ENCODE measurements at places on chromosomes 6 and 20.
A peak's percentile ranks its signal among the peaks of the same experiment; 100 is the strongest.

GRCh38 chr20:8209061-8209460 is 77.0 kb downstream of the PLCB1 start:
- DNase-seq = no peak

- no peak for DNase-seq
Observed at GRCh38 chr6:133899556-133899955, 10.6 kb downstream of the TCF21 start.

DNA sequence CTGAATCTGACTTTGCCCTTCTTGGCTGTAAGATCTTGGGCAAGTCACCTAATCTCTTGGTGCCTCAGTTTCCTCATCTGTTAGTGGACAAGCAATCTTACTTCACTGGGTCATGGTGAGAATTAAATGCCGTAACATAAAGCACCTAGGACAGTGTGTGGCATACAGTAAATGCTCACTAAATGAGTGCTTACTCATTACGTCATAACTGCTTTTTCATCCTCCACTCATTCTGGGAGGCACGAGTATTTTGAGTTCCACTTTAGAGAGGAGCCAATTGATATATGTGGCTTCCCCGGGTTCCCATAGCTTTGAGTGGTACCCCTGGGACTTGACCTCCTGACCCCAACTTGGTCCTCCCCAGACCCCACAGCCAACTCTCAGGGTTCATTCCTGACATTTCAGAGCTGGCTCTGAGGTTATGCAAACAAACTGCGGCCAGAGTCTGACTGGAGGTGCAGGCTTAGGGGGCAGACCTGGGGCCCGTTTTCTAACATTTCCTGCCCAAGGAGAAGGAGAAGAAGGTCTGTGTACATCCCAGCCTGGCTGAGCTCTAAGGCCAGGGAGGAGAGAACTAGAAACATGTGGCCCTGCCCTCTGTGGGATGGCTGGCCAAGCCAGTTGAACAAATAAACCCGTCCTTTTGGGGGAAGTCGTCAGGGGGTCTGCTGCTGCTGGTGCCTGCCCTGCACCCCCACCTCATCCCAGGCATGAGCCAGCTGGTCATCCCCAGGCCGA is 5.8 kb downstream of the ANGPT4 start:
- DNase-seq = no peak

DNA sequence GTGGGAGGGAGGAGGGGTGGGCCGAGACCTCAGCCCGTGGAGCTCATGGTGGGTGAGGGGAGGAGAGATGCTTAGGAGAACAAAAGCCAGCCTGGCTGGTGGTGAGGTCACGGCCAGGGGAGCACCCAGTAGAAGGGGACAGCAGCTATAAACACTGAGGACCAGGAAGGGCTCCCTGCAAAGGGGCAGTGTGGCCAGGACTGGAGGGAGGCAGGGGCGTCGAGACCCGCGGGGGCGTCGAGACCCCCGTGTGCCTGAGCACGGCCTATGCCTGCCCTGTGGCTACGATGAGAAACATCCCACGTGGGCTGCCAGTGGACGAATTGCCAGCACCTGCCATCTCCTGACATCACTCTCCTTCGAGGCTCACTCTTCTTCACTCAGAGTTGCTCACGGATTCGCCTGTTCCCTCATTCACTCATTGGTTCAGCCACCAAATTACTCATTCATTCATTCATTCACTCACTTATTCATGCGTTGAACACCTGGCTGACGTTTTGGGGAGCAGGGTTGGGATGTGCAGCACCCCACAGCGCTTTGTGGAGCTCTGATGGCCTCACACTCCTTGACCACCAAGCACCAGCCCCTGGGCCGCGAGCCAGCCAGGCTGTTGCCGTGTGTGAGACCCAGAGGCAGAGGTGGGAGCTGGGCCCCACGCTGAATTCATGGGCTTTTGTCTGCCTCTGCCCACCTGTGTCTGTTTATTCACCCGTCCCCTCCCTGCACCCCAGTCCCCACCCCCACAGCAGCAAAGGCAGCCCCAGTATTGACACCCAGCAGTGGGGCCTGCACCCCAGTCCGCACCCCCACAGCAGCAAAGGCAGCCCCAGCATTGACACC is 61.2 kb upstream of the BHLHE23 start:
- DNase-seq = no peak

DNA sequence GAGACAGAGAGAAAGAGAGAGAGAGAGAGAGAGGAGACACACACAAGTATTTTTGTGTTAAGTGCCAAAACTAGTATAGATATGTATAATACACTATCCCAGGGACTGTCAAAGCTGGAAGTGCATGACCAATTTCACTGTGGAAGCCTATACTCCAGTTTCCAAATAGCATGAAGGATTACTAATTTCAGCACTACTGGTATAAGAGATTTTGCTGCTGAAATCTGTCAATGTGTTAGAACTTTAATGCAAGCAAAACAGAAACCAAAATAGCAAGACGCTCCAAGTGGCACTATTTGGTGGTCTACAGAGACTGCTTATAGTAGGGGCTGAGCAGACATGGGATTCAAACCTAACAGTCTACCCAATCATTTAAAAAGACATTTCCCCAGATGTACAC is 284.8 kb downstream of the BTBD9 start:
- no peak for DNase-seq

DNA sequence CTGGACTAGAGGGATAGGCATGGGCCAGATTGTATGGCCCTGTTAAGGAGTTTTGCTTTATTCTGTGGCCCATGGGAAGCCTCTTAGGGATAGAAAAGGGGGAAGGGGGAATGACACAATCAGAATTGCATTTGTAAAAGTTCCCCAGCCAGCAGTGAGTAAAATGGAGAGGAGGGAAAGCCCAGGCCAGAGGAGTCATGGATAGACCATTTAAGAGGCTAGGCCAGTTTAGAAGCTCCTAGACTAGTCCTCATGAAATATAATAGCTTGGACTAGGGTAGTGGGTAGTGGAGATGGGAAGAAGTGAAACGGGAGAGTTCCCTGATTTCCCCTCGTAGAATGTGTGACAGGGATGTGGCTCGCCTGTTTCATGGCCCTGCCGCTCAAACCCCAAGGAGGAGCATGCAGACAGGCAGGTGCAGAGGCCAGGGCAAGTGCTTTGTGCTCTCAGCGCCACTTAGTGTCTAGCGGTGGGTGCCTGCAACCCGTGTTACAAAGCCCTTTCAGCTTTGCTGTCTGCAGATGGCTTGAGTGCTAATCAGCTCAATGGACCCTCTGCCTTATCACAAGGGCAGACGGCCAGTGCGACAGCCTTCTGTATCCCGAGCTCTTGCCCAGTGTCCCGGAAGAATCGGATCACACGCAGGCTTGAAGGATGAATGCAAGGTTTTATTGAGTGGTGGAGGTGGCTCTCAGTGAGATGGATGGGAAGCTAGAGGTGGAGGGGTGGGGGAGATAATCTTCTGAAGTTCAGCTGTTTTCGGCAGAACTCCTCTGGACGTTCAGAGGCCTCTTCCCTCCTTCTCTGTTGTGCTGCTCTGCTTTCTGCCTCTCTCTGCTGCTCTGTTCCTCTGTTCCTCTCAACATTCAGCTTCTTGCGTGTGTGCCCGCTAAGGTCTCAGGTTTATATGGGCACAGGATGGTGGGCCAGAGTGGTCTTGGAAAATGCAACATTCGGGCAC is 141.1 kb downstream of the CEP57L1 start:
- DNase-seq = peak; percentile 9

GRCh38 chr20:1323256-1323655 is 5.7 kb downstream of the SDCBP2 start:
- DNase-seq = no peak

GRCh38 chr20:33825340-33826269 is 14.5 kb downstream of the CHMP4B start:
- DNase-seq = no peak

- DNase-seq = no peak
Observed at GRCh38 chr6:121608270-121608669, 172.8 kb downstream of the GJA1 start.

DNA sequence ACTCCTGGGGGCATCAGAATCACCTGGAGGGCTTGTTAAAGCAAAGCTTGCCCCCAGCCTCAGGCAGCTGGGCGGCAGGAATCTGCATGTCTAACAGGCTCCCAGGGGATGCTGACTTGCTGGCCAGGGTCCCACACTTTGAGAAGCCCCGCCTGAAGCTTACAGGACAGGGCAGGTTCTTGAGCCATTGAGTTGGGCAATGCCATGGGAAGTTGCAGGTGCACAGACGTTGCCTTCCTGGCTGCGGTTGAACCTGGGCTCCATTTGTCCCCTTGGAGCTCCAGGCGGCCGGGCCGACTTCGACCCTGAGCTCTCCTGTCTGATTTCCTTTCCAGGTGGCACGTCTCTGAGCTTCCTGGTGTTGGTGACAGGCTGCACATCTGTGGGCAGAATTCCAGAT is 46.8 kb downstream of the SYNJ2 start:
- no peak for DNase-seq

- DNase-seq = no peak
Observed at GRCh38 chr6:22826961-22827360, 257.6 kb downstream of the HDGFL1 start.

- DNase-seq = no peak
Observed at GRCh38 chr6:107491138-107491609, 1.3 kb downstream of the SOBP start.

DNA sequence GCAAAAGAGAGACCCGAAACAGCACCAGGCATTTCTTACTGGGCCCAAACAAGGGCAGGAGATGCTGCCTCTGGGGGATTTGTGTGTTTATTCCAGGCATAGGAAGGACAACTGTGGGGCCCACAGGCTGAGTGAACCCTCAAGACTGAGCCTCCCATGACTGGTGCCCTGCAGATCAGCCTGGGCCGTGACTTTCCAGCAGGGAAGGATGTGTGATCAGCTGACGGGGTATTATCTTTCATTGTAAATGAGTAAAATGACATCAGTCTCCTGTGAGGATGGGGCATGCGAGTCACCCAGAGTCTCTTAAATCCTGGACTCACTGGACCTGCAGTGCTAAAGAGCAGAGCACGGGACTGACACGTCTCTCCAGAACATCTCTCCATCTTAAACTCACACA is 3.9 kb upstream of the TEAD3 start:
- DNase-seq = no peak

DNA sequence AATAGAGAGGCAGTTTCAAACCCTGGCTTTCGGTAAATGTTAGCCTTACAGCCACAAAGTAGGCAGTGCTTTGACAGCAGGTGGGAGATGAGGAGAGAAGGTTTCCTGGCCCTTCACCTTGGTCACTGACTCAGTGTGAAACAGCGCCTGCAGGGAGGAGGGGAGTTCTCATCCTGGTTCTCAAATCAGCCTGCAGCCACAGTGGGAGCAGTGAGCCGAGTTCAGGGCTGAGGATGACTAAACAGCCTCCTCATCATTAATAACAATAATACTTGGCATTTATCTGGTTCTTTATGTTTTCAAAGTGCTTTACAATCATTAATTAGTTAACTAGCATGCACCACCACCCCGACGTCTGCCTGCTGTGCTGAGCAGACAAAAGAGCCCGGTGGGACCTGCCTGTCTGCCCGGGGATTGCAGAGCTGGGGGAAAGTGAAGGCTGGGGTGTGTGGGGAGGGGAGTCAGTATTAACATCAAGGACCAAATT is 59.6 kb downstream of the PRDM1 start:
- DNase-seq = no peak

DNA sequence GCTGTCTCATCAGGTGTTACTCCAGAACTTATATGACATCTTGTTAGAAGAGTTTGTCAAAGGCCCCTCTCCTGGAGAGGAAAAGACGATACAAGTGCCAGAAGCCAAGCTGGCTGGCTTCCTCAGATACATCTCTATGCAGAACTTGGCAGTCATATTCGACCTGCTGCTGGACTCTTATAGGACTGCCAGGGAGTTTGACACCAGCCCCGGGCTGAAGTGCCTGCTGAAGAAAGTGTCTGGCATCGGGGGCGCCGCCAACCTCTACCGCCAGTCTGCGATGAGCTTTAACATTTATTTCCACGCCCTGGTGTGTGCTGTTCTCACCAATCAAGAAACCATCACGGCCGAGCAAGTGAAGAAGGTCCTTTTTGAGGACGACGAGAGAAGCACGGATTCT is 43.7 kb upstream of the SMIM28 start:
- no peak for DNase-seq

DNA sequence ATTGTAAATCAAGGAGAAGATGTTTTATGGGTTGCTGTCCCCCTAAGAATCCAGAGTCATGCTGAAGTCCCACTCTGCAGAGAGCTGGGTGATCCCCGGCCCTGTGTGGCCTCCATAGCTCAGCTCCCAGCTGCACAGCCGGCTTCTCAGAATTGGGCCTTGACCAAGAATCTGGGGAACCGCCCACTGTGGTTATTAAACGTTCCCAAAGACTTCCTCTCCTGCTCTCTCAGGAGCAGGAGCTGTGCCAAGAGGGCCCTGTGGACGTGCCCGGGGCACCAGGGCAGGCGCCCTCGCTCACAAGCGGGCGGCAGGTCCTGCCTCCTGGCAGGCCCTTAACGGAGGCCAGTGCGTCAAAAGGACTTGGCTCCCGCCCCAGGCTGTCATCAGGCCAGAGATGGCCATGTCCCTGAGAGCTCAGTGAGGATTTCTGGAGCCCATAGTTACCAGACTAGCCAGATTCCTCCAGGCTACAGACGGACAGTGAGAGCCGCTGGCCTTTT is 30.4 kb downstream of the ZC3H12D start:
- DNase-seq = no peak

DNA sequence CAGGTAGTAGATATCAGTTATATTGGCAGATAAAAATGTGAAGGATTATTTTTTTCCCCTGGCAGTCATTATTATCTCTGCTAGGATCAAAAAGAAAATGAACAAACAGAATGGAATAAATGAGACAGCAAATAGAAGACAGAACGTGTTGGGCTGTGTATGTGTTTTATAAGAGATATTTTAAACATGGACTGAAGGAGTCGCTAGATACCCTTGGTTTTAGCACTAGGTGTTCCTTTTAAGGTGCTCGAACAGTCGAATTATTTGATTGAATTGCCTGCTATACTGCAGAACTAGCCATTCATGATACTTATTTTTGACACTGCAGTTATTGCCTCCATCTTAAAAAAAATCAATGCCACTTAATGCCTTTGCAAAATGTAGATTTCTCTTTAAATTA is 3.7 kb downstream of the GRIK2 start:
- no peak for DNase-seq

- no peak for DNase-seq
Observed at GRCh38 chr6:98925831-98926230, 21.9 kb downstream of the FBXL4 start.

GRCh38 chr6:73519926-73520687 is 725 bp downstream of the EEF1A1 start:
- DNase-seq = peak; percentile 66

GRCh38 chr6:166166314-166167257 is 1.1 kb downstream of the TBXT start:
- DNase-seq = no peak

GRCh38 chr20:57513199-57513598 is 11.7 kb downstream of the CTCFL start:
- no peak for DNase-seq

- DNase-seq = no peak
Observed at GRCh38 chr6:131037194-131037897, 25.7 kb downstream of the EPB41L2 start.

DNA sequence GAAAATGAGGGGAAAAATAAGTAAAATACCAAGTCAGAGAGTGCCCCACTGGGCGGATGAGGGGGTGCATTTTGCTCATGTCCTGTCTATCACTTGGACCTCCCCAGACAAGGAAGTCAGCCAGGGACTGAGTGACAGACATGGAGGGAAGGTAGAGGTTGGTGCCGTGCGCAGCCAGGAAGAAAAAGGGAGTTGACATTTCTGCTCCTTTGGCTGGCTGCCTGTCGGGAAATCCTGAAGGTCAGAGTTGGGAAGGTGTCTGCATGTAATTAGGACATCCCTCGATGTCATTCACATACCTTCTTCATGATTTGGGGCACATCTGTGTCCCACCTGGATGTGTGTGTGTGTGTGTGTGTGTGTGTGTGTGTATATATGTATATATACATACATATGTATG is 8.9 kb downstream of the GUCA1A start:
- DNase-seq = no peak
